ENCODE measurements at places on chromosomes 4 and X.

GRCh38 chr4:37762294-37762990 is 64.0 kb upstream of the PGM2 start:
- no peak for DNase-seq

DNA sequence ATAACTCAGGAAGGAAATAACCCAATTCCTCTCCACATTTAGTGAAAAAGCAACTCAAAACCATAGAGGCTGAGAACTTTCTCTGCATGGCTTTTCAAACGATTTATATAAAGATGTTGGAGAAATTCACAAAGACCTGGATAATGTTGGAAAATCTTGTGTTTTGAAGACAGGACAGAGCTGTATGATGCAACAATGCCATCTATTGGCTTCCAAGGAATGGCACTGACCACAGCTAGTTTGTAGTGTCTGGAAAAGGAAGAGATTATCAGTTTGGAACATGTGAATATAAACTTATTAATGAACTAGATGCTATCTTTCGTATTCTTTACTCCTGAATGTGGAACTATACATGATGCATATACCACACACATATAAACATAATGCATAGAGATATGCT is 503.6 kb downstream of the IL1RAPL1 start:
- DNase-seq = no peak

DNA sequence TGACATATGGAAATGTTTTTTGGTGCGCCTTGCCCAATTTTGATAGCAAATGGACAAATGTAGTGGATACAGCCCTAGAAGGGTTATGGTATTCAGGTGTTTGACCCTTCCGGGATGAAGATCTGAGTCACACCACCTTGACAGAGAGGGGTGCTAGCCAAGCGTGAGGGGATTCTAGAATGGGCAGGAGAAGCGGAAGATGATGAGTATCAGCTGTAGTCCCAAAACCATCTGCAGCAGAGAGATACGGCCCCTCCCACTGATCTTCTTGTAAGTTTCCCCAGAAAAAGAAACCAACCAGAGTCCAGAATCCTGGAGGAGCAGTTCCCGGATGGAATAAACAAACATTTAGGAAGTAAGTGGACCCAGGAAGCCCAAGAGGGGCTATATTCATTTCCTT is 18.1 kb downstream of the DCHS2 start:
- DNase-seq = no peak

- no peak for DNase-seq
Observed at GRCh38 chr4:74450298-74450683, 5.4 kb downstream of the AREG start.

GRCh38 chr4:128068918-128069317 is 7.8 kb downstream of the LARP1B start:
- no peak for DNase-seq

DNA sequence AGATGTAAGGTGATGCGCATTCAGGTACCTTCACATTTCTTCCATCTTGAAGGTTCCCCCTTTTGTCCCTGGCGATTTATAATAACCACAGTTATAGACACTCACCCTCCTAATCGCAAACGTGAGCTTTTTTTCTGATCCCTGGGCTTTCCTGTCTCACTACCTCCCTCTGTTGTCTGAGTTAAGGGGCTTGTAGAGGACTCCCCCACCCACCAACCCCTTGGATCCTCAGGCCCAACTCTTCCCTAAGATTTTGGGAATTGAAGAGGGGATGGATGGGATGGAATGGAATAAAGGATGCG is 1.4 kb downstream of the CNKSR2 start:
- DNase-seq = no peak

DNA sequence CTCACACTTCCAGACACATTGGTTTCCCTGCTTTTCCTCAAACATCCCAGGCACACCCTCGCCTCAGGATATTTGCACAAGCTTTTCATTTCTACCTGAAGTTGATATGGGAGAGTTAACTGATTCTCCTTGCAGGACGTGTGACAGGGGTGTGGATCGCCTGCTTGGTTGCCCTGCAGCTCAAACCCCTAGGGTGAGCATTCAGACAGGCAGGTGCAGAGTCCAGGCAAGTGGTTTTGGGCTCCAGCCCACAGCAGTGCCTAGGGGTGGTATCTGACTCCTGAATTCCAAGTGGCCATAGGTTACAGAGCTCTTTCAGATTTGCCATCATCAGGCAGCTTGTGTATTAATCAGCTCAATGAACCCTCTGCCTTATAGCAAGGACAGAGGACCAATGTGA is 1104.2 kb upstream of the IGFBP7 start:
- no peak for DNase-seq

DNA sequence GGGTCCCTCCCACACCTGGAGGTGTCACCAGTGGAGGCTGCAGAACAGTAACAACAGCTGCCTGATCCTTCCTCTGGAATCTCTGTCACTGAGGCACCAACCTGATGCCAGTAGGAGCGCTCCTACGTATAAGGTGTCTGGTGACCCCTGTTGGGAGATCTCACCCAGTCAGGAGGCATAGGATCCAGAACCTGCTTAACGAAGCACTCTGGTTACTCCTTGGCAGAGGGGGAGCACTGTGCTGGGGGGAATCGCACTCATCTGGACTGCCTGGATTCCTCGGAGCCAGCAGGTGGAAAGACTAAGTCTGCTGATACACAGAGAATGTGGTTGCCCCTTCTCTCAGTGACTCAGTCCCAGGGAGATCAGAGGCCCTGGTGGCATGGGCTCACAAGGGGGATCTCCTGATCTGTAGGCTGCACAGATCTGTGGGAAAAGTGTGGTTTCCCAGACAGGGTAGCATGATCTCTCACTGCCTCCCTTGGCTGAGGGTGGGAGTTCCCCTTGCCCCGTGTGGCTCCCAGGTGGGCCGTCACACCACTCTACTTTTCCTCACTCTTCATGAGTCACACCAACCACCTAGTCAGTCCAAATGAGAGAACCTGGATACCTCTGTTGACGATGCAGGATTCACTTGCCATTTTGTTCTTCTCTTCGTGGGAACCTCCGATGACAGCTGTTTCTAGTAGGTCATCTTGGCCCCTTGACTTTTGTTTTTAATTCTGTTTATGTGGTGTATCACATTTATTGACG is 305.9 kb downstream of the IDS start:
- no peak for DNase-seq

DNA sequence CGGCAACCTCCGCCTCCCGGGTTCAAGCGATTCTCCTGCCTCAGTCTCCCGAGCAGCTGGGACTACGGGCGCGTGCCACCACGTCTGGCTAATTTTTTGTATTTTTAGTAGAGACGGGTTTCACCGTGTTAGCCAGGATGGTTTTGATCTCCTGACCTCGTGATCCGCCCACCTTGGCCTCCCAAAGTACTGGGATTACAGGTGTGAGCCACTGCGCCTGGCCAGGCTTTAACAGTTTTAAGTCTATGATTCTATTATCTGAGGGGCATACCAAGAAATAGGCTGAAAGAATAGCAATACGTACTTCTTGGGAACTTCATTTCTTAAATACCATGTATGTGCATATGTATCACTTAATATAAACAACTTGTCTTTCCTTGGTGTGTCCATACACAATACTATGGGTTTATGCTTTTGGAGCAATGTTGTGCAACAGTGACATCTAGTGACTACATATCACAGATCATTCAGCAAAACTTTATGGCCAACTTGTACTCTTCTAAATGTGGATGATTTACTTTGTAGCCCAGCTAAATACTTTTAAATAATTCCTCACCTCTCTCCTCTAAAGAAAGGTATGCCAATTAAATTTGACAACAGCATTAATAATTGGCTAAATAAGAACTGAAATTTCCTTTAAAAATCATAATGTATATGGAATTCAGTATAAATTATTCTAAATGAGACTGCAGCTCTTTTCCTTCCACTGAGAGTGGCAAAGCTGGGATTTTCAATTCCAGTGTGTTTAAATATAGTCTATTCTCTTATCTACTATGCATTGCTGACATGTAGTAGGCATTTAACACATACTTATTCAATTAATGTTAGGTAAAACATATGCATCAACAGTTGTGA is 10.4 kb downstream of the SLC9B1 start:
- peak; percentile 44 for DNase-seq

- DNase-seq = no peak
Observed at GRCh38 chrX:68433981-68434299, 645 bp upstream of the OPHN1 start.
